ENCODE measurements at places on chromosomes 13 and 19.

DNA sequence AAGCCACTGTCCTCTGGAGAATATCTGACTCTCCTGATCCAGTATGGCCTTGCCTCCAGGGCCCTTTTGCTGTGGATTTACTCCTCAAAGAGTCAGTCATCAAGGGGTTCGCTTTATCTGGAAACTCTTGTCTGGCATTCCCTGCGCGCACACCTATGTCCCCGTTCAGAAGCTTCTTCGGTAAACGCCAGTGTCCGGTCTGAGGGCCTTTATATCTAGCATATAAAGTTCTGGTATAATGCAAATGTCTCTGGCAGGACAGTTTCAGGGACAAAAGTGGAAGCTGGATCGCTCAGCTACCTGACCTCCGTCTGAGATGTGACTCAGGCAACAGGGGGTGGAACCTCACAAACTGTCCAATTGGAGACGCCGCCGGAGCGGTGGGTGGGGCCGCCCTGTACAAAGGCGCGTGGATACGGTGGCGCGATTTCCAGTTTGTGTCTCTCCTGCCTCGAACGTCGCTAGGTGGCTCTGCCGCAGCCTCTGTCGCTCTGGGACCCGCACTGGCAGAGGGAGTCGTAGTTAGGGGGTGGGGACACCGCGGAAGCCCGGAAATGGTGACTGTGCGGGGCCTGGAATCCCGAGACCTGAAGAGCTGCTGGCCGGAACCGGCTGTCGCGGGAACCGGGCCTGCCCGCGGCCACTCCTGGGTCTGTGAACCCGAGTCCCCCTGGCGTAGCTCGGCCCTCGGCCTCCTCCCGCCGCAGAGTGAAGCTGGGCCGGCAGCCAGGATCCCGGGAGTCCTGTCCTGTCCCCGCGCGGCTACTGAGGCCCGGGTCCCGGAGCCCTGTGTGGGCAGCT is 10.6 kb upstream of the ZNF709 start:
- DNase-seq = peak; percentile 94

DNA sequence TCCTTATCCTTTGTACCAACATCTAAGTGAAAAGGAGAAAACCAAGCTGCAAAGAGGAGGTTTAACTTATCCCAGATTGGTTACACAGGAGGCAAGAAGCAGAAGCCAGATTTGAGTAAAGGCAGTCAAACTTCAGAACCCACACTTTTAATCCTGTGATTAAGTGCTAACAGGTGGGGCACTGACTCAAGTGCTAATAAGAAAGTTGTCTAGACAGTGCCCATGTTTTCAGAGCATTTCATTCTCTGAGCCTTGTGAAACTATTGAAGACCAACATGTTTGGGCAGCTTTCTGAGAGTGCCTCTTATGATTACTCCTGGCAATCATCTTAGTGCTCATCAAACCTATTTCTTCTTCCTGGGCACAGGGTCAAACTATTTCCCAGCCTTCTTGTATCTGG is 380.8 kb downstream of the KCNRG start:
- no peak for DNase-seq

DNA sequence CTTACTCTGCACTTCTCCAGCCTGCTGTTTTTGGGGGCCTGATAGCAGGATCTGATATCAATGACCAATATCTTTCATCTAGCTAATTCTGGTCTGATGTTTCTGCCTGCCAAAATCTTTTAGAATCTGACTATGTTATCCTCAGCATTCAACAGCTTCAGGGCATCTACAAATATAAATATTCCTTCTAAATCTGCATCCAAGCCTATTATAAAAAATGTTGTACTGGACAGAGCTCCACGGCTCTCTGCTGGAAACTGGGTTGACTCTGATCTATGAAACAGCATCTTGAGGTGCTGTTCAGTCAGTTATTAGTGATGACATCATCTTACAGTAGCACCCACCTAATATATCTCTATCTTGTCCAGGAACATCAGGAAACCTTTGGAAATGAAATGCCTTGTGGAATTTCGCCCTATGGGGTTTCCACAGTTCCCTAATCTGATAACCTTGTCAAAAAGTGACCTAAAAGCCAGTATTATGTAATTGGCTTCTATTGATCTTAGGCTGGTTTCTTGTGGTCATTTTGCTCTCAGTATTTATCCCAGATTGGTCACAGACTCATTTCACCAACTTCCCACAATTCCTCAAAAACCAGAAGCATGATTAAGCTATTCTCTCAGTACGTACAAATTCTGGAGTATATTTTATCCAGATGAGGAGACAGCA is 33.0 kb downstream of the ERICH6B start:
- no peak for DNase-seq

DNA sequence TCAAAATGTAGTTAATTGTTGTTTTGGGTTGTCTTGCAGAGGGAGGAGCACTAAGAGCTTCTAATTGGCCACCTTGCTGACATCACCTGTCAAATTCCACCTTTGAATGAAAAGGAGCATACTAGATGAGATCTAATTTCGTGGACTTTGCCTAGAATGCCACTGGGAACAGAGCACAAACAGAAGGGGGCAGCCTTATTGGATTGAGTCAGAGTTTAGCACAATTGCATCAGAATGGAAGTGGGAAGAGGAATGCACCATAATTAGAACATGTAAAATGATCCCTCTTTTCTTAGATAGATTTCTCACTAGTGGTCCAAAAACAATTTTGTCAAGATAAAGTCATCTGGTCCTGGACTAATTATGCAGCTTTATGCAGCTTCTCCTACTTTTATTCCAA is 1552.2 kb downstream of the PCDH9 start:
- no peak for DNase-seq

- DNase-seq = no peak
Observed at GRCh38 chr13:72963762-72964161, 95.0 kb upstream of the KLF5 start.

DNA sequence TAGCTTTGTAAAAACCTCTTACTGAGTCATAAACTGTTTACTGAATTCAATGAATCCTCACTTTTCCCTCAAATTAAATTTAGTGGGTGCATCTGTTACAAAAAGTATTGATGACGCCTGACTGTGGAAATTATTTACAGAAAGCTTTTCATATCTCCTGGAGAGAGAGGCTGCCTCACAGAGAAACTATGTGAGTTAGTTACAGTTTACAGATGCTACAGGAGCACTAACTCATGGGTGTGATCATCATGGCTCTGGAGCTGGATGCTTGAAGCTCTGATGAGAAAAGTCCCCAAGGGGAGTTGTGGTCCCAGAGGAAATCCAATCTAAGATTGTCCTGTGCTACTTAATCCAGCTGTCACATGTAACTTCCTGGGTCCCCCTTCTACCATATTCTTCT is 590.8 kb downstream of the LMO7 start:
- no peak for DNase-seq

DNA sequence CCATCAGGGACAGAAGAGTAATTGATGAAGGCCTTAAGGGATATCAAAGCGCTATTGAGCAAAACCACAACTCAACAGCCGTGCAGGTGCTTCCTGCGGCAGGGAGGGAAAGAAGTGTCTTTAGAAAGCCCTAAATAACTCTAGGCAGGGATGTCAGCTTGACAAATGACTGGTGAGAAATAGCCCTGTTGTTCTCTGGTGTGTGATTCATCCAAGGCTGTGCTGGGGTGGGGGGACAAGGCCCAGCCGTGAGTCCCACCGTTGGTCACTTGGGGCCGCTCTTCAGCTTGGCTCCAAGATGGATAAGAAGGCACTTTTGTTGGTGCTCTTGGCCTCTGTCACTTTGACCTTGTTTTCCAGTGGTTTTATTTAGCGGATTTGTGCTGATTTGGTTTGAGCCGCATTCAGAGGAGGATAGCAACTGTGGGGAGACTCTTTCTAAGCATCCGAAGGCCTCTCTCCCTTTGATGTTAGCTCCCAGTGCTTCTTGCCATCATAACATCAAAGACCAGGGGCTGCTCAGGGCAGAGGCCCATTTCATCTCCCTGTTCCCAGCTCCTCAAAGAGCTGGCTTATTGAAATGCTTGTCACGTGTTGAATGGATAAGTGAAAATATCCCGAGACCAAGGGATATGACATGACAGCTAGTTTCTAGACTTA is 130.3 kb upstream of the SERP2 start:
- DNase-seq = peak; percentile 4

DNA sequence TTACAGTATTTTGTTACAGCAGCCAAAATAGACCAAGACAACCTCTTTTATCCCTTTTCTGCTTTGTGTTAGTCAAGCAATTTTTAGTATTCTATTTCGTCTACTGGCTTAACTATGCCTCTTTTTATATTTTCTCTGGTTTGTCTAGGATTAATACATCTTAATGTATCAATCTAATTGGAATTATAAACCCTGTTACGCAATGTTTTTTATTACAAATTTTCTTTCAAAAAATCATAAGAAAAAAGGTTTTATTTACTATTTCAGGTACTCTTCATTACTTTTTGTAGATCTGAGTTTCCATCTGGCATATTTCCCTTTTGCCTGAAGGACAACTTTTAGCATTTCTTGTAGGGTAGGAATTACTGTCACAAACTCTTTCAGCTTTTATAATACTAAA is 275.3 kb downstream of the DIAPH3 start:
- no peak for DNase-seq

GRCh38 chr13:76942363-76942762 is 5.9 kb upstream of the ACOD1 start:
- no peak for DNase-seq

- DNase-seq = no peak
Observed at GRCh38 chr13:110475550-110476219, 85.8 kb downstream of the RAB20 start.

DNA sequence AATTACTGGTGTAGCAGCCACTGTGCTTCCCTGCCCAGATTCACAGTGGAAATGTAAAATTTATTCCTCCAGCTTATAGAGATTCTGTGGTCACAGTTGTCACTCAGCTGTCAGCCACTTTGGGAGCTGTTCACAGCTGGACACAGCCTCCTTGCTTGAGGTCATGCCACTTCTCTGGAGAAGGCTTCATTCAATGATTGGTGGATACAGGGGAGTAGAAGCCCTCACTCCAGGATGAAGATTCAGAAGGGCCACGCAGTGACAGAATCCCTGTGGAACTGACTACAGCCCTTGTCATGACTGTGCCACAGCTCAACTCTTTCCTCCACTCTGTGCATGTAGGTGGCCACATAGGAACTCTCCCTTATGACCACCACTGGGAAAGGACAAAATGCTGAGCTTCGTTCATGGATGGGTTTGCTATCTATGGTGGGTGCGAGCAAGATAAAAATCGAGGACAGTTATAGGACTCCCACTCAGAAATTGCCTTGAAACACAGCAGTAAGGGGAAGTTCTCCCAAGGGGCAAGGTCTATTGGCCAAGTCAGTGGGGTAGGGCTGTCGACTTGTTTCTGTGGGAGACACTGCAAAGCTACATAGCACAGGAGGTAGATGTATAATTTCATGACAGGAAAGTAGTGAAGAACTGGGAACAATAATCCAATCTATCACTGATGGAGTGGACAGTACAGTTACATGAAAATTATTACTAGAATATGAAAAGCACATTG is 98.7 kb downstream of the CCNA1 start:
- DNase-seq = no peak

DNA sequence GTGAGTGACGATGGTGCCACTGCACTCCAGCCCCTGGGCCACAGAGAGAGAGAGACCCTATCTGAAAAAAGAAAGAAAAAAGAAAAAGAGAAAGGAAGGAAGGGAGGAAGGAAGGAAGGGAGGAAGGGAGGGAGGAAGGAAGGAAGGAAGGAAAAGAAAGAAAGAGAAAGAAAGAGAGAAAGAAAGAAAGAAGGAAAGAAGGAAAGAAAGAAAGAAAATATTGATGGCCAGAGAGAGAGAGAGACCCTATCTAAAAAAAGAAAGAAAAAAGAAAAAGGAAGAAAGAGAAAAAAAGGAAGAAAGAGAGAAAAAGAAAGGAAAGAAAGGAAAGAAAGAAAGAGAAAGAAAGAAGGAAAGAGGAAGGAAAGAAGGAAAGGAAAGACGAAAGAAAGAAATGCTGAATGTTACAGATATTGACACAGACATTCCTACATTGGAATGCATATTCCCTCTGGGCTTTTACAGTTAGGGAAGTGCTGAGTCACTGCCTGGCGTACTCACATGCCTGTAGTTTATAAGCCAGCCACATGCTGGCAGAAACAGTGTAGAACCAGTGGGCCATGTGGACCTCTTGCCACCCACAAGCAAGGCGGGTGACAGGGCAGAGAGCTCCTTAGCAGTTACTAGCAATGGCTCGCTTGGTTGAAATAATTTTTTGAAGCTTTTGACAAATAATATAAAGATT is 34.6 kb upstream of the SLC46A3 start:
- no peak for DNase-seq

GRCh38 chr19:1858412-1859081 is 4.8 kb downstream of the KLF16 start:
- no peak for DNase-seq

DNA sequence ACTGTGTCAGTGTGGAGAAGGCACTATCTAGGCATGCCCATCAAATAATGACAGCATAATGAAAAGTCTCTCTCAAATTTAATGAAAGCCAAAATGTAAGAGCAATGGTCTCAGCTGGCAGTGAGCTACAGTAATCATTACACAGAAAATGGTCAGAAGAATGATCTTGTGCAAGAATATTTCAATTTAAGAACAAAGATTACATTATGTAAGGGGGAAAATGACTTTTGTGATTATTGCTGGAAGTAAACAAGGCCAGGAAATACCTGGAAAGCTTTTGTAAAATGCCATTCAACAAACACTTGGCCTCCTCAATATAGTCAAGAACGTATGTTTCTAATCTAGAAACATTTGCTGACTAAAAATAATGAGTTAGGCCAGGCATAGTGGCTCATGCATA is 89.1 kb downstream of the CAB39L start:
- no peak for DNase-seq

DNA sequence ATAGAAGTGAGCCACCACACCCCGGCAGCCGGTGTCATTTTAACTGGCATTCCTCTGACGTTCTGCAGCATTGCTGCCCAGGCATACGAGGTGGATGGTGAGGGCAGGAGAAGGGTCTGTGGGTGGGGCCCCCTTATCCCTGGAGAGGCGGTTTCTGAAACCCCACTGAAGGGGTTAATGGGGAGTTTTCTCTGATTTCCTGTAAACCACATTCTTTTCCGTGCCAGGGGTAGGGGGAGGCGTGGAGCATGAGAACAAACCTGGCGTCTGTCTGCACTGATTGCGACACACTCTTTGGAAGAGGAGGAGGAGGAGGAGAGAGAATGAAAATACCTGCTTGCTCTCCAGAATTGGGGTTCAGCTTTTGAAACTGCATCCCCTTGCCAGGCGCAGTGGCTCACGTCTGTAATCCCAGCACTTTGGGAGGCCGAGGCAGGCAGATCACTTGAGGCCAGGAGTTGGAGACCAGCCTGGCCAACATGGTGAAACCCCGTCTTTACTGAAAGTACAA is 2.7 kb upstream of the C3 start:
- DNase-seq = no peak

- no peak for DNase-seq
Observed at GRCh38 chr13:70448820-70449219, 340.6 kb upstream of the KLHL1 start.

DNA sequence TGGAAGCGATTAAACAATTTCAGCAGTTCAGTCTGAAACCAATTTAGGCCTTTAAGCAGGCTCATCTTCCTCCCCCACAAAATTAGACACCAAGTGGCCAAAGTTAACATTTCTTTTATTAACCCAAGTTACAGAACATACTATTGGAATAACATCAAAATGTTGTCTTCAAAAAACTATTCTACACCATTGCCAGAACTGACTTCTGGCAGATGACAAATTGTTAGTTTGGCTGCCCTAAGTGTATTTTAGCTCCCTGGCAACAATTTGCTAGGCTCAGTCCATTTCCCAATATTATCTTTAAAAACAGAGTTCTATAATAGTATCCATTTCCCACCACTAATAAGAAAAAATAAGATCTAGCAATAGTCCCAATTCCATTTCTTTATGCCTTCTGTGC is 107.8 kb downstream of the SGCG start:
- no peak for DNase-seq
